ENCODE measurements at places on chromosomes 5 and 9.

- no peak for DNase-seq
These were observed 93.4 kb downstream of the NRG2 start for GRCh38 chr5:139949710-139950109.

DNA sequence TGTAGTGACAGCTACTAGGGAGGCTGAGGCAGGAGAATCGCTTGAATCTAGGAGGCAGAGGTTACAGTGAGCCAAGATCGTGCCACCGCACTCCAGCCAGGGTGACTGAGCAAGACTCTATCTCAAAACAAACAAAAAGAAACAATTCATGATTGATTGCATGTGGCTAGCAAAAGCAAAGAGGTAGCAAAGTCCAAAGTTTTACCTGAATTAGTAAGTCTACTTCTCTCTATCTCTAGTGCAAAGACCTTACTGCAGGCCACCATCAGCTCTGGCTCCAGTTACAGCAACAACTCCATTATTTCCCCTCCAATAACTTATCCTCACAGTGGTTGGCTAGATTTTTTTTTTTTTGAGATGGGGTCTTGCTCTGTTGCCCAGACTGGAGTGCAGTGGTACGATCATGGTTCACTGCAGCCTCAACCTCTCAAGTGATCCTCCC lies 6.2 kb upstream of the SAR1B start:
- no peak for DNase-seq

- no peak for DNase-seq
These were observed 41.9 kb upstream of the FUBP3 start for GRCh38 chr9:130537346-130538050.

DNA sequence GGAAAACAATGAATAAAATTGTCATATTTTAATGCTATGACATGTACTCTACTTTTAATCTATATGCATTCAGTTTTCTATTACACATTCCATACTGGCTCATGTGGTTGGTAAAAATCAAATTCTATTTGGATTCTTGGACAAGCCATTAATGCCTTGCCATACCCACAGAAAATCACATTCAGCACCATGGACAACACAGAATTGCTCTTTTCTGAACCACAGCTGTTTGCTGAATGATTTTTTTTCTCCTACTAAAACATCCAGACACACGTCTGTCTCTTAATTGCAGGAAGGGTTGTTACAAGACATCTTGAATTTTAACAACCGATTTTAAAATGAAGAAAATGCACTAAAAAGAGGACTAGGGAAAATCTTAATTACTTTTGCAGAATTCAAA lies 675.6 kb downstream of the BRINP1 start:
- DNase-seq: no peak

GRCh38 chr5:51632027-51632426 lies 248.8 kb downstream of the ISL1 start:
- DNase-seq: no peak

DNA sequence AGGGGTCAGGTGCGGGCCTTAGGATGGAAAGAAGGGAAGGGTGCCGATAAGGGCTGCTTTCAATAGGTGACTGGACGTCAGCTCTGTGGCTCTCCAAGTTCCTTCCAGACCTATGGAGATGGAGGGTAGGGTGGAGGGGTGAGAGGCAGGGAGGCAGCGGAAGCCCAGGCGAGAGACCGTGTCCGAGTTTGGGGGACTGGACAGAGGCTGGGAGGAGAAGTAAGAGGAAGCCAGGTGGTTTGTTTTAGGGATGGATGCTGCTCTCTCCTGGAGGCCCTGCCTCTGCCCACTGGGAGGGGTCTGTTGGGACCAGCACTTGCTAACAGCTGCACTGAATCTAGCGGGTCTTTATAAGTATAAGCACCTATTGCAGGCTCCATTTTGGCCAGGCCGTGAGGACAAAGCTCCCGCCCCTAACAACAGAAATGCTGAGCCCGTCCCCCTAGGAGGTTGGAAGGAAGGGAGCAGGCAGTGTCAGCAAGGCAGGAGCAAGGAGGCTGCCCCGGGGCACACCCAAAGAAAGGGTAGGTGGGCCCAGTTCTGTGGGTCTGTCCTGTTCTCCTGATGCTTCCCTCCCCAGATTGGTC lies 167.5 kb downstream of the DAB2IP start:
- no peak for DNase-seq

GRCh38 chr5:176857216-176857893 lies 41.8 kb downstream of the HK3 start:
- no peak for DNase-seq

GRCh38 chr9:112789473-112789872 lies 38.9 kb downstream of the SNX30 start:
- DNase-seq: no peak

- DNase-seq: no peak
These were observed 106.6 kb upstream of the PJA2 start for GRCh38 chr5:109516390-109516789.

DNA sequence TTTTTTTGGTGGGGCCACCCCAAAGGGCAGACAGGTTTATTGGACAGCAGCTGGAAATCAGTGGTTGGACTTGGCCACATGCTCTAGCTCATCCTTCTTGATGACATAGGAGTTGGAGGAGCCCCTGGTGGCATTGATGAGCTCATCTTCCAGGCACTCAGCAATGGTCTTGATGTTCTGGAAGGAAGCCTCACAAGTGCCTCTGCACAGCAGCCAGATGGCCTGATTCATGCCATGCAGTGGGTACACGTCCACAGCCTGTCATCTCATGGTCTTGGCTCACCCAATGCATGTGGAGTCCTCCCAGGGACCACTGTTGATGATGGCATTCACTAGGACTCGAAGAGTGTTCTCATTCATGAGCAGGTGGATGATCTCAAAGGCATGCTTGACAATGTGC lies 11.3 kb upstream of the RCL1 start:
- DNase-seq: no peak

GRCh38 chr5:103435136-103435889 lies 127.3 kb downstream of the NUDT12 start:
- no peak for DNase-seq

DNA sequence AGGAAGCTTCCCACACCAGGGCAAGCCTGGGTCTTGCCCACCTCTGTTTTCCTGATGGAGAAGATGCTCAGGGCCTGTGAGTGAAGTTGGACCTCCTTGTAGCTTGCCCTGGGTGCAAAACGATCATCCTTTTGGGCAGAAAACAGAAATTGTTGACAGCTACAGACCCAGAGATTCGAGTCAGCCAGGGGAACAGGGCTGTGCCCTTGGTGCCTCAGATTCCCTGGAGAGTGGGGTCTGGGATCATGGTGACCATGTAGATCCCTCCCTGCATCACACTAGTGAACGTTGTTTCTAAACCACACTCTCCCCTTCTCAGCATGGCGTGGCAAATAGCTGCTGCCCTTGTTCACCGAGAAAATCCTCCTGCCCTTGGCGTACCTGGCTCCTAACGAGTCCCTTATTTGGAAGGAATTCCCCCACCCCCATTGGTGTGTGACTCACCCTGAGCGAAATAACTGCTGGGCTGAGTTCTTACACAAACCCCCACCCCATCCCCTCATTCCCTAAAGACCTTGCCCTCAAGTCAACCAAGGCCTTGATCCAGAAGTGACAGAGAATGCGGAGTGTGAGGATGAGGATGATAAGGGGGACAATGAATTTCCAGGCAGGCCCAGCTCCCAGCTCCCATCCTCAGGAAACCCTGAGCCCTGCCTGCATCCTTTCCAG lies 1.1 kb upstream of the DCANP1 start:
- no peak for DNase-seq

- DNase-seq: no peak
These were observed 257.5 kb downstream of the HSPA4 start for GRCh38 chr5:133309166-133309795.

GRCh38 chr9:98251551-98251950 lies 3.9 kb downstream of the TBC1D2 start:
- no peak for DNase-seq

- DNase-seq: no peak
These were observed 175.8 kb downstream of the TMEM167A start for GRCh38 chr5:82901281-82901888.

- no peak for DNase-seq
These were observed 3.5 kb downstream of the SOWAHA start for GRCh38 chr5:132816554-132816953.

DNA sequence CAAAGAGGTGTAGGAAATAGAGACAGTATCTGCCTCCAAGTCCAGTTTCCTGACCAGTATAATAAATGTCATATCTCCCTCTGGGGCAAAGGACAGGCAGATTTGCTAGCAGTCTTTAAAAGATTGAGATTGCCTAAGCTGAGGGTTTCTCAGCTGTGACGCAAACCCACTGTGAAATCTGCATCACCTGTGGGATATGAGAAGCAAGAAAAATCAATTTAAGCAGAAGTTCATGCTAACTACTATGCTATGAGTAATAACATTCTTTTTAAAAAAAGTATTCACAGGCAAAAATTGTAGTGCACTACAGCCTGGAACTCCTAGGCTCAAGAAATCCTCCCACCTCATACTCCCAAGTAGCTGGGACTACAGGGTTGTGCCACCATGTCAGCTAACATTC lies 168.1 kb upstream of the POC5 start:
- no peak for DNase-seq

DNA sequence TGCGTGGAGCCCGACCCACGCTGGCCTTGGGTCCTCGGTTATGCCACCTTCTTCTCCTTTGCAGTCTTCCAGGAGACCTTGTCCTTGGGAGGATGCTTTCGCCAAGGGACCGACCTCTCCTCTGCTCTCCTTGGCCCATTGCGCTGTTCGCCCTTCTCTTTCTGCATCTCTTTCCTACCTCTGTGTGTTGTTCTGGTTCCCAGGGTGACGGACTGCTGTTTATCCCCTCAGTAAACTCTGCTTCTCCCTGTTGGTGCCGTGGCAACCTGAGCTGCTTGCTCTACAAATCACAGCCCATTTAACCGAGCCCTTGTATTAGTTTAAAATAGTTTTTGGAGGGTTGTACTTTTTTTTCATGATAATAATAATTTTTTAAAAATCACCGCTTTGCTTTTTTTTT lies 97.9 kb downstream of the DAPK1 start:
- DNase-seq: no peak

DNA sequence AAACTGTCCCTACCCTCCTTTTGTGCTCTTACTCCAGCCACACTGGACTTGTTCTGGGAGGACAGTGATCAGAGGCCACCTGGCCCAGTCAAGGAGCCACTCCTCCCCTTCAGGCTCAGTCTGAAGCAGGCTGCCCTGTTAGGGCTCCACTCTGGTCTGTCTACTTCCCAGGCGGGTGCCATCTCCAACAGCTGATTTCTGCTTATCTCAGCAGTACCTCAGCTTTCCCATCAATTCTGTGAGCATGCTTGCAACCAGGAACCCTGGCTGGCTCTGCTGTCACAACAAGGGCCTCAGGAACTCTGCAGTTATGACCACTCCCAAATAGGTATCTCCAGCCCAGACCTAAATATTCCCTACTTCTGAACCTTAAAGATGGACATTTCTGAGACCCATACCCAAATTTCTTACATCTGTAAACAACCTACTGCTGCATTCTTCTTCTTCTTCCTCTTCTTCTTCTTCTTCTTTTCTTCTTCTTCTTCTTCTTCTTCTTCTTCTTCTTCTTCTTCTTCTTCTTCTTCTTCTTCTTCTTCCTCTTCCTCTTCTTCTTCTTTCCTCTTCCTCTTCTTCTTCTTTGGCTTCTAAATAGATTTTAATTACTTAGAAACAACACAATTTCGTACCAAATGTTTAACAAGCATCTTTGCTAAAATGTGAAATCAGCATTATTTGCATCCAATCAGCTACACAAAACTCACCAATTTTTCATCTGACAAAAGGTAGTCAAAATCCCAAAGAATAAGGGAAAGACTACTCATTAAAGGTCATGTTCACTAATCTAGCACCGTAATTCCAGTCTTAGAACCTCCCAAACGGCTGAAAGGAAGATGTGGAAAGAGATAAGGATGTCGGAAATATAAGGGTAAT lies 13.6 kb upstream of the SLC22A4 start:
- no peak for DNase-seq

DNA sequence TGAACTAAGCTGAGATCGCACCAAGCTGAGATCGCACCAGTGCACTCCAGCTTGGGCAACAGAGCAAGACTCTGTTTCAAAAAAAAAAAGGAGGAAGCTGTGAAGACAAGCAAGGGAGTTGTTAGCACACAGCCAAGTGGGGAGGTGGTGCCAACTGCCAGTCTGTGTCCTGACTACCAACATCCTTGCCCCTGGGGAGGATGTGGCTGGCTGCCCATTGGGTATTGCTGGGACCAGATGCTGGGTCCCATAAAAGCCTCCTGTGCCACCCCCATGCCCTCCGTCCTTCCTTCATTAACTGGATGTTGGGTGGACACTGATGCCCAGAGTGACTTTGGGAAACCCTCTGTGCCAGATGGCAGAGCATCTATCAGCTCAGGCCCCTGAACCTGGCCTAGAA lies 157.1 kb upstream of the COL5A1 start:
- no peak for DNase-seq

DNA sequence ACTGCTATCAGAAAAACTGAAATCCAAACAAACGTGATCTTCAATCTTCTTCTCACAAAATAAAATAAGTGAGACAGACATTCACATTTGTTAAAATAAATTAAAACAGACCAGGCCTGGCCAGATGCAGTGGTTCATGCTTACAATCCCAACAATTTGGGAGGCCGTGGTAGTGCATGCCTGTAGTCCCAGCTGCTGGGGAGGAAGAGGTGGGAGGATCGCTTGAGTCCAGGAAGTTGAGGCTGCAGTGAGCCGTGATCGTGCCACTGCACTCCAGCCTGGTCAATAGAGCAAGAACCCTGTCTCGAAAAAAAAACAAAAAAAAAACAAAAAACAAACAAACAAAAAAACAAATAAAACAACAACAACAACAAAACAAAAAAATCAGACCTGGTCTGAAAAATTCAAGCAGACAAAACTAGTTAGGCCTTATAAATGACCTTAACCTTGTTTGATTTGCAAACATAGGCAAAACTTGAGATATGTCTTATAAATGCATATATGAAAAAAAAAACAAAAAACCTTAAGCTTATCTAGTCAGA lies 10.8 kb downstream of the MAPKAP1 start:
- no peak for DNase-seq

GRCh38 chr5:156850206-156850751 lies at the start of gene PPP1R2B:
TSS of gene PPP1R2B (plus strand) at chr5:156850295. CDS start at chr5:156850563, 268 bp downstream.
- no peak for DNase-seq

- no peak for DNase-seq
These were observed 35.5 kb upstream of the CREBRF start for GRCh38 chr5:173020643-173021042.

GRCh38 chr5:155700333-155700732 lies 626.6 kb upstream of the SGCD start:
- DNase-seq: no peak

- no peak for DNase-seq
These were observed 36.3 kb downstream of the TRIO start for GRCh38 chr5:14179446-14179845.

DNA sequence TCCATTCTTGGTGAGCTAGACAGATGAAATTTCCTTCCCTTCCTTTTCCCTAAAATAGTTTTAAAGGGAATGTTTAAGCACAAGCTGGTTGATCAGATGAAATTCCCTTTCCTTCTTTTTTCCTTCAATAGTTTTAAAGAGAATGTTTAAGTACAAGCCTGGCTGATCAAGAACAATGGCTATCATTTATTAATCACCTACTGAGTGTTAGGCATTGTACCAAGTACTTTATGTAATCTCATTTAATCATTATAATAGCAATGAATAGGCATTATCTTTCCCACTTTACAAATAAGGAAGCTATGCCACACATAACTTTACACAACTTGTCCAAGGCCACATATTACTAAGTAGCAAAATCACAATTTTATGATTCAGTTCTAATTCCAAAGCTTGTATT lies 152.0 kb upstream of the ACOT12 start:
- DNase-seq: no peak

Measured in NCI-H1417 treated with DMSO at 0.1 percent for 48 hours (cell line).